ENCODE measurements at places on chromosomes 11 and 22.

DNA sequence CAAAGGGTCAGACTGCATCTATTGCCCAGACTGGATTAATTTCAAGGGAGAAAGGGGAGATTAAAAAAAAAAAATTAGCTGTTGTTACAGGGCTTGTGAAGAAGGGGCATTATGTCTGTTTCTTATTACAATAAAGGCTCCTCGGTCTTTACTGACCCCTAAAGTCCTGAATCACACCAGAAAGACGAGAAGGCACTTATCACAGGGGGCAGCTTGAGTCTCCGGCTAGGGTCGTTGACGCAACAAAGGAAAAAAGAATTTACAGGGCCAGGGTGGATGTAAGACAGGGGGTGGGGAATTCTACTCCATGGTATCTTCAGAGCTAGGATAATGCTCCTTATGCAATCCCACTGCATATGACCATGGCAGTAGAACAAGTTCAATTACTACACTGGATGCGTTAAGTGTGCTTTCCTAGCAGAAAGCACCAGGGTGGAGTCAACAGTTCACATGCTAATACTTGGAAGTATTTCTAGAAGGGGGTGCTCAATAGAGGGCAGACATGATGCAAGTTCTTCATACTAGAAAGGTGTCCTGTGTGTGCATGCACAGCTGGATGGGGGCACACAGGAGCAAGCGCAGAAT, 16.5 kb downstream of the DDX17 start:
- DNase-seq: no peak

- DNase-seq: no peak
Observed at GRCh38 chr22:19242699-19243098, 48.8 kb downstream of the CLTCL1 start.

GRCh38 chr11:72705442-72706365, 31.5 kb upstream of the PDE2A start:
- DNase-seq: no peak

DNA sequence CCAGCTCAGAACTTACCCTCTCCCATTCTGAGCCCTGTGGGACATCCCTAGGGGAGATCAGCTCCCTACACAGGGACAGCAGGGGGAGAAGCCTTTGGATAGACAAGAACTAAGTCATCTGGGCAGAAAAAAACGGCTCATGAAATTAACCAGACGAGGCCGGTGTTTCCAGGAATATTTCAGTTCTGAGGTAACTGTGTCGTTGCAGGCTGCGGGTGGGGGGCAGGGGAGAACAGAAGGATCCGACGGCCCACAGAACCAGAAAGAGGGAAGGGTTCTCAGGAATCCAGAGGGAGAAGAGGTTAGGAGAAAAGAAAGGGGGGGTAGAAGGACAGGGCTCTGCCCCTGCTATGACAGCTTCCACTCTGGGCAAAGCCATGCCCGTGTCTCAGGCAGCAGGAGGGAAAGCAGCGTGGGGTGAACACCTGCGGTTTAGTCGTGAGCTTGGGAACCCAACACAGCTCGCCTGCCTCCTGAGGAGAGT, 3.6 kb downstream of the CLCF1 start:
- no peak for DNase-seq

GRCh38 chr22:40463683-40464082, 93.3 kb downstream of the SGSM3 start:
- DNase-seq: peak; percentile 48

DNA sequence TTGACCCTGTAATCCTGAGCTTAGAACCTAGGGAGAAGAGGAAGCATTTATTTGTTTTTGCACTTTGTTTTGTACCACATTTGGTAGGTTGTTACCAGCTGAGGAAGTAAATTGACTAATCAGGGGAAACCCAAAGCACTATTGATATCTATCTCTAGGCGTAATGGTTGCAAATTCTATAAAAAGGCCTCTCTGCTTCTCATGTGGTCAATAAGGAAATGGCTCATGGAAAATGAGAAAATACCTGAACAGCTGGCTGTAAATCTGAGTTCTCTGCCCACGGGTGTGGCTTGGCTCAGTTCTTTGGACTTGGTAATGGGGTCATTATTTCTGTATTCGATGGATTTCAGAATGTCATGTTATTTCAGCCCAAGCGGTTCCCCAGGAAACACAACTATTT, 42.4 kb downstream of the BARX2 start:
- DNase-seq: no peak

GRCh38 chr11:132445859-132446291, 1075.5 kb downstream of the NTM start:
- no peak for DNase-seq

All from CD4-positive, alpha-beta T cell treated with Interferon alpha-2 for 1 hour (primary cell).